Muscle of back (tissue), 13 donors: ENCODE measurements at places on chromosomes 6 and 20.

DNA sequence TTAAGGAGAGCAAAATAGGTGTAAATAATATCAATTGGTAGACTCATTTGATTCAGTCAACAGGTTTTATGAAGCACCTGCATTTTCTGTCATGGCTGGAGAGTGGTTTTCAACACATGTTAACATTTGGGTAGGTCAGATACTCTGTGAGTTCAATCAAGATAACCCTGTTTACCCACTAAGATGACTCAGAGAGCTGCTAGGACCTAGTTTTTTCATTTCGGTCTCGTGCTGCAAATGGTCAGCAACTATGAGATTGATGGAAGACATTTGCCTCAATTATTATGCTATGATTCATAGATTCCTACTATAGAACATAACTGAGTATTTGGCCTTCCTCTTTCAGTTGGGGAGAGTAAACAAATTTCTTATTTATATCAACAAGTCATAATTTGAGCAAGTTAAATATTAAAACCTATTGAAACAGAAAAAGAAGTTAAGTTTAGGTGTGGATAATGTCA is 391.4 kb upstream of the CITED2 start:
- DNase-seq: no peak

- peak; percentile 33 for DNase-seq
Observed at GRCh38 chr20:43723186-43723585, 3.6 kb downstream of the GTSF1L start.

DNA sequence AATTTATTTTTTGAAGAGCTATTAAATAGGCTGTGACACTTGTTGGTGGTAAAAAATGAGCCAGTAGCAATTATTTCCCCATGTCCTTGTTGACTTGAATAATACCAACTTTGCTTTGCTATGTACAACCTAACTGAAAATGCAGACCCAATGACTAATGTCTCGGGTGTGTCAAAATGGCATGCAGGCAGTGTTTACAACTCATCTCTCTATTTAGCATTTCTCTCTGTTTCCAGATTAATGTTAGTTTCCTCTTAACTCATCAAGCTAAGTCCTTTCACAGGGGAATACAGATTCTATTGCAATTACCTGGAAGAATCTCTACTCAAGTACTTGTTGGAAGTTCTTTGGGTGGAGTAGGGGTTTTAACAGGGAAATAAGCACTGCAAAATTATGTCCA is 504.4 kb downstream of the BCKDHB start:
- peak; percentile 46 for DNase-seq

DNA sequence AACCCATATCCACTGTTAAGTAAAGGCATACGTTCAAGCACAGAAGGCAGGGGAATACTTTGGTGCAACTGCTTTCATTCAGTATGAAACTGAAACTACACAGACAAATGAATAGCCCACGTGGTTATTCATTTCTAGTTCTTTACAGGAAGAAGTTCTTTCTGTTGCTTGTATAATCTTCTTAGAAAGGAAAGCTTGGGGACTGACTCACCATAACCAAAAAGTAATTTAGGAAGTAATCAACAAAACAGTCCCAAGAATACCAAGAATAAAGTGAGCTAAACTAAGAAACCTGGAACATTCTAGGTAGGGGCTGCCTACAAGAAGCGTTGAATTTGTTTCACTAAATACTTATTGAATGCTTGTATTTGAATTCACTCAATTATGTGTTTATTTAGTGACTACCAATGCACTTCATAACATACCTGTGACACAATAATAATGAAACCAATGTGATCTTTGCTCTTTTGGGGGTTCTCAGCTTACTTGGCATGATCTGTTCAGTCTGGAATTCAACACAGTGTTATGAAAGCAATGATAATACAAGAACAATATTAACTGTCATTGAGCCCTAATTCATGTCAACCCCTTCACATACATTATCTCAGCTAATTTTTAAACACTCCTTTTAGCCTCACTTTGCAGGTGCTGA is 25.1 kb upstream of the KIAA0408 start:
- DNase-seq: peak; percentile 26

DNA sequence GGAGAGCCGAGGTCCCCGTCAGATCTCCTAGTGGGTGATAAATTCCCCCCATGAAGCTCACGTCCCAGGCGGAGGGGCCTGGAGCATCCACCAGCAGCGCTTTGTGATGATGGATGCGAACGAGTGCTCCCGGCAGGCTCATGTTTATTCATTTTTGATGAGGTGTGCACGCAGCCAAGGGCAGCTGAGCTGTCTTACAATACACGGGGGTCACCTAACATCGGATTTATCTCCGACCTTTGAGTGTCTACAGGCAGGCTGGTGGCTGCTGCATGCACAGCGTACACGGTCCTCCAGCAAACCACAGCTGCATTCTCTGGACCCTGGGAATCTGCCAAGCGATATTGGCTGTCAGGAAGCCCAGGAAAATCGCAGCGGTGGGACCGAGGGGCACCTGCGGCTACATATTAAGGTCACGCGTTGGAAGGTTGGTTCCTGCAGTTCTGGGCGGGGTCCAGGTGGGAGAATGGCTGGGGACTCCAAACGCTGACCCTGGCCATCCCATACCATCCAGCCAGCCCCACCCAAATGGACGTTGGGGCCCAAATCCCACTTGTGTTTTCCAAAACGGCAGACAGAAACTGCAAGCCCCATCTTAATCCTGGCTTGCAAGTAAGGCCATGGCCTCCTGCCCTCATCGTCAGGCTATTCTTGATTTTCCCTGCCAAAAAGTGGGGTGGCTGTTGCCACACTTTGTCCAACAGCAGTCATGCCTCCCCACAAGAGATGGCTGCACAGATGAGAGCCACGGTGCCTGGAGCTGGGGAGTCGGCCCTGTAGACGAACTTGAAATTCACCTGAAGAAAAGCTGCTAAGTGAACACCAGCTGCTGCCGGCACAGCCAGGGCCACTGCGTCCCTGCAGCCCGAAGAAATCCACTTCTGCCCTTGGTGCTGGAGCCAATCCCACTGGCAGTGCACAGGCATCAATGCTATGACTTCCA is 399.9 kb downstream of the TAF4 start:
- DNase-seq: no peak

DNA sequence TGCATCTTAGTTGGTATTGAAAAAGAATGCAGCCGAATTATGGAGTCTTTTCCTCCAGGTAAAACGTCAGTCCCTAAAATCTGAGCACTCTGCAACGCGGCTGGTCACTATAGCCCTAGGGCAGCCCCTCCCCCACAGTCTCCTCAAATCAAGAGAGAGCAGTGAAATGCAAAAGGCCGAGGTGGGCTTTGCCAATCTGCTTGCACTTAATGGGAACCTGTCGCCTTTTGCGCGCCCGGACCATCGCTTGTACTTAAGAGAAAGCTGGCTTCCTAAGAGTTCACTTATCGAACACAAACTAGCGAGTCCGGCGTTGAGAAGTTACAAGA is 447 bp downstream of the MCM3 start:
- DNase-seq: no peak
